ENCODE measurements at places on chromosomes 3 and 15.

- DNase-seq, result no peak
These were observed 308.2 kb downstream of the ULK4 start for GRCh38 chr3:41653571-41654239.

GRCh38 chr3:177237206-177237605 is 39.9 kb upstream of the TBL1XR1 start:
- DNase-seq, result no peak

DNA sequence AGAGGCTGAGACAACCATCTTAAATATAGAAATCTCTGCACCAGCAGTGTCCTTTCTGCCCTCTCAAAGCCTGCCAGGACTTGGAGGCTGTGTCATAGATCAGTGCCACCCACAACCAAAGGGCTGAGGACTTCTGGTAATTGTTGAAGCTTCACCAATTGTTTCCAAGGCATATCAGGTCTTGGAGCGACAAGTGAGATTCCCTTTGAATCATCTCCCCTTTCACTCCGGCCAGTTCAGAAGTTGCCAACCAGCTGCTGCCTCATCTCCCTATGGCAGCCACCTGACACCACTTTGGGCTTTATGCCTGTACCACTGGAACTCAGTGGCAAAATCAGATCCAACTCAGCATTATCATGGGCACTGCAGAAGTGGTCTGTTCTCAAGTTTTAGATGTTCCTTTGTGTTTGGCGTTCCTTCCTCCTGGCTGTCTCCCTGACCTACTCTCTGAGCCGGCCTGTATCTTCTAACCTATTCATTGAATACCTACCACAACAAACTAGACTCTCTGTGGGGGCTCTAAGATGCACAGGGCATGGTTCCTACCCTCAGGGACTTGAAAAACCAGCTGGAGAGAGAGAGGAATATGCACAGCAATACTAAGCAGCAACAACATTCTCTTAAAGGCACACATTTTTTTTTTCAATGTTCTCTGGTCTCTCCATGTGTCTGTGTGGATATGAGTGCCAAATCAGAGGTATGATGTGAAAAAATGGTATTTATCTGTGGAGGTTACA is 90.8 kb upstream of the PFN2 start:
- DNase-seq, result no peak

GRCh38 chr3:17638356-17638755 is 104.1 kb downstream of the TBC1D5 start:
- DNase-seq, result no peak

DNA sequence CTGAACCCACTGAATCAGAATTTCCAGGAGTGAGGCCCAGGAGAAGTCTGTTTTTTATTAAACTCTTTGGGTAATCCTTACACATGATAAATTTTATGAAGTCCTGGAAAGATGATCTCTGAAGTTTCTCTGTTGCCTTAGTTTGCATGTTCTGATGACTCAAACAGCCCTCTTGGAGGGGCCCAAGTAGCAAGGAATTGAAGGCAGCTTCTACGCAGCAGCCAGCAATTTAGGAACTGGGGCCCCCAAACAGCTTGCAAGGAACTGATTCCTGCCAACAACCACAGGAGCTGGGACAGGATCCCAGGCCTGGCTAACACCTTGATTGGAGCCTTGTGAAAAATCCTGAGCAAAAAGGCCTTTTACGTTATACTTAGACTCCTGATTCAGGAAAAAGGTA is 5.4 kb upstream of the ACP3 start:
- DNase-seq, result no peak

- DNase-seq, result no peak
These were observed 75.0 kb downstream of the COL8A1 start for GRCh38 chr3:99713440-99713839.

GRCh38 chr15:27694506-27695087 is 404.5 kb downstream of the OCA2 start:
- no peak for DNase-seq

DNA sequence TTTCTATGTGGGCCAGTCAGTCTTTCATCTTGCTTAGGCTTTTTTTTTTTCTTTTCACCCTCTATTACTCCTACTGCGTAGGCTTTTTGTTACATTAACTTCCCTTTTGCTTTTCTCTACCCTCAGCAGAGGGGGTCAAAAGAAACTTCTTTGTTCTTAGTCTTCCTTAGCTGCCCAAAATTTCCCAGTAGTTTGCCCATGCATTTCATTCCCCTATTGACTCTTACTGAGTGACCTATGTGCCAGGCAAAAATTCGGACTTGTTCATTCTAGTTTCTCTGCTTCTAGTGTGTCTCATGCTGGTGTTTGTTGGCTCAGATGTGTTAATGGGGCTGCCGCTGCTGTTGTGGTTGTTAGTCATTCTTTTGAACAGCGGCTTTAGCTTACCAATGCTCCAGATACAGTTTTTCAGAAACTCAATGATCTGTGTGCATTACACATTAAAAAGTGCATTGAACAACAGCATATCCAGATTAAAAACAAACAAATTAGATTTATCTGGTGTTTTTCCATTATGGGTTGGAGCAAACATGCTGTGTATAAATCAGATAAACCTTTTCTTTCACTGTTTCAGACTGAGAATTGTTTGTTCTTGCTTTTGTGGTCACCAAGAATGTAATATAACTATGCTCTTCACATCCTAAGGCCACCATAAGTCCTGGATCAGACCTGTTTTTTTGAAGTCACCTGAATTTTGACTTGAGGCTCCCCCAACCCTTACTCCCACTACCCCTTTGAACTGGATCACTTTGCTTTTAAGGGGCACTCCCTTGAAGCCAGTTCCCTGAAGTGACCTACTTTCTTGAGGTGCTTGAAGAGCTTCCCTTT is 43.1 kb downstream of the PDE8A start:
- DNase-seq, result no peak

DNA sequence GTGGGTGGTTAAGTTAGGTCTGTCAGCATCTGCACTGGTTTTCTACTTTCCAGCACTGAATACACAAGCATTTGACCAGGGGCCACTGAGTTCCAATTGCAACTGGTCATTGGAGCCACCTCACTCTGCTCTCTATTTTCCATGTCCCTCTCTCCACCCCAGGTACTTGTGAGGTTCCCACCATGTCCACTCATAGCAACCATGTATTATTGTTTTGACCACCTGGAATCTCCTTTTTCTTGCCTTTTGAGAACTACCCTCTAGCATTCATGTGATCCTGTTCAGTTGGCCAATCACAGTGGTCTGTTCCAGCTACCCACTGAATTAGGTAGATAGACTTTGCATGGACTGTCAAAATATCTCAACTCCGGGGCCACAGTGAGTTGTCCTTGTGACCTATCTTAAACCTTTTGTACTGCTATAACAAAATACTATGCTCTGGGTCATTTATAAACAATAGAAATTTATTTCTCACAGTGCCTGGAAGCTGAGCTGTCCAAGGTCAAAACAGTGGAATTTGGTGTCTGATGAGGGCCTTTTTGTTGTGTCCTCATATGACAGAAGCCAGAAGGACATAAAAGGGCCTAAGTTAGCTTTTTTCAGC is 20.2 kb upstream of the TM4SF18 start:
- no peak for DNase-seq

- DNase-seq, result no peak
These were observed 296.1 kb downstream of the RPLP1 start for GRCh38 chr15:69748576-69749185.
